ENCODE measurements at places on chromosomes 7 and 10. TPM values are rescaled to one million over a fixed set of nuclear protein-coding genes. Genes with fewer than 3 reads are reported as not detected.

SYT15B gene
- total RNA-seq, result 8.9 TPM

CYP3A5 gene
- total RNA-seq, result 358 TPM

MBL2 gene
- total RNA-seq, result not detected

UCMA gene
- total RNA-seq, result not detected

KCNIP2 gene
- 1.8 TPM for total RNA-seq

ZNF398 gene
- total RNA-seq, result 22.4 TPM

SEMA4G gene
- total RNA-seq, result 10.5 TPM

CH25H gene
- 1.0 TPM for total RNA-seq

OR9A2 gene
- not detected for total RNA-seq

BLNK gene
- 13.5 TPM for total RNA-seq

GPR85 gene
- total RNA-seq, result 0.26 TPM

MEST gene
- 24.1 TPM for total RNA-seq

ERVW-1 gene
- not detected for total RNA-seq

PNLIPRP2 gene
- total RNA-seq, result 2,069 TPM

RABGEF1 gene
- 28.3 TPM for total RNA-seq

CYP2W1 gene
- total RNA-seq, result not detected

SHH gene
- total RNA-seq, result 0.78 TPM

FAM241B gene
- total RNA-seq, result 1.8 TPM

GOLGA7B gene
- total RNA-seq, result 12.5 TPM

GUSB gene
- total RNA-seq, result 50.8 TPM

STYXL1 gene
- total RNA-seq, result 24.7 TPM

GRID2IP gene
- total RNA-seq, result 1.0 TPM

PI4K2A gene
- 5.7 TPM for total RNA-seq

DNAH11 gene
- total RNA-seq, result 0.52 TPM

CCSER2 gene
- total RNA-seq, result 14.5 TPM

OR2A5 gene
- not detected for total RNA-seq

BAIAP2L1 gene
- total RNA-seq, result 15.8 TPM

ANK3 gene
- total RNA-seq, result 41.0 TPM

CLRN3 gene
- total RNA-seq, result not detected

KLF14 gene
- 1.6 TPM for total RNA-seq

LRRC18 gene
- not detected for total RNA-seq

MYL10 gene
- total RNA-seq, result not detected

ELAPOR2 gene
- total RNA-seq, result 6.0 TPM

HYAL4 gene
- total RNA-seq, result not detected

LRRC17 gene
- total RNA-seq, result 2.0 TPM

SIRT1 gene
- total RNA-seq, result 15.8 TPM

AMPH gene
- total RNA-seq, result 2.6 TPM

MUC12 gene
- not detected for total RNA-seq

COL1A2 gene
- 107 TPM for total RNA-seq

WNT16 gene
- not detected for total RNA-seq

OR2F2 gene
- total RNA-seq, result not detected

IGFBP3 gene
- total RNA-seq, result 405 TPM

CALCR gene
- total RNA-seq, result not detected

OPN1SW gene
- not detected for total RNA-seq

SORCS1 gene
- total RNA-seq, result 1.3 TPM
